ENCODE measurements at places on chromosomes 6 and 20. TPM values are rescaled to one million over a fixed set of nuclear protein-coding genes. Genes with fewer than 3 reads are reported as not detected.

DNA sequence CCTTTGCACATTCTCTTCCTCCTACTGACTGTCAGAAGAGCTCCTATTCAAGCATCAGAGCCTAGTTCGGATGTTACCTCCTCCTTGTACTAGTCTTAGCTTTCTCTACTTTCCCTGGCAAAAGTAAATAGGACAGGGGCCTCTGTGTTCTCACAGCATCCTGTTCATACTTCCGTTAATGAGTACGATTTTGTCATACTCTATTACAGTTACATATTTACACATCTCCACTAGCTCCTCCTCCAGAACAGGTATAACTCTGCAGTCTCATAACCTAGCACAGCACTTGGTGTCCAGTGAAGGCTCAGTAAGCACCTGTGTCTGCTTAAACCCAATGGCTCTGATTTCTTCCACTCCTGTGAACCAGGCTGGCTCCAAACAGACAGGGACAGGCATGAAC, 7.0 kb downstream of the ELMO2 start:
- DNase-seq: no peak

- DNase-seq: no peak
Measured at GRCh38 chr6:122651604-122652003, 41.4 kb downstream of the PKIB start.

- DNase-seq: no peak
Measured at GRCh38 chr6:39310542-39310941, 3.7 kb downstream of the KCNK17 start.

DNA sequence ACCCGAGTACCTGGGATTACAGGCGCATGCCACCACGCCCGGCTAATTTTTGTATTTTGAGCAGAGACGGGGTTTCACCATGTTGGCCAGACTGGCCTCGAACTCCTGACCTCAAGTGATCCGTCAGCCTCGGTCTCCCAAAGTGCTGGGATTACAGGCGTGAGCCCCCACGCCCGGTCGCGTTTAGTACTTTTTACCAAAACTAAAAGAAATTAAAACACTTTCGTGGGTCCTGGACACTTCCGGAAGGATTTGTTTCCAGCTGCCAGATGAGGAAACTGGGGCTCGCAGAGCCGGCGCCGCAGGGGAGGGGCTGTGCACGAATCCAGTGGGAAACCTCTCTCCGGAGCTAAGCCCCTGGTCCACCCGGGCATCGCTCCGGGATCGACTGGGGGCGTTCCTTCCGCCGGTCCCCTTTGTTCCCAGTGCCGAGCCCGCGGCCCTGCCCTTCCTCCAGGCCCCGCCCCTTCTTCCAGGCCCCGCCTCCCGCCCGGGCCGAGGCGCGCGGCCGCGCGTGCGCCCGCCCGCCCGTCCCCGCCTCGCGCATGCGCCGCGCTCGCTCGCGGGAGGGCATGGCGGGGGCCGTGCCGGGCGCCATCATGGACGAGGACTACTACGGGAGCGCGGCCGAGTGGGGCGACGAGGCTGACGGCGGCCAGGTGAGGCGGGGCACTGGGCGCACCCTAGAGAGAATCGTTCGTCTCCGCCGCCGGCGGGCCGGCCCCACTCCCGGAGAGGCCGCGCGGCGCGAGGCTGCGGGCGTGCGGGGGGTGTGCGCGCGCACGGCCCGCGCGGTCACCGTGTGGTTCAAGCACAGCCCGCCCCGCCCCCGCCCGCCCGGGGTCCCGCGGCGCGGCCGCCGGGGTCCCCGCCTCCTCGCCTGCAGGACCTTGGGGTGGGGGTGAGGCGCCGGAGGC, at the start of gene NELFCD:
Gene NELFCD (plus strand): TSS at position 546 of the 917 bp plus-strand sequence. CDS start 54 bp downstream, at position 600.
- peak; percentile 86 for DNase-seq

- peak; percentile 52 for DNase-seq
Measured at GRCh38 chr6:4350567-4351519, 215.5 kb upstream of the ECI2 start.

DNA sequence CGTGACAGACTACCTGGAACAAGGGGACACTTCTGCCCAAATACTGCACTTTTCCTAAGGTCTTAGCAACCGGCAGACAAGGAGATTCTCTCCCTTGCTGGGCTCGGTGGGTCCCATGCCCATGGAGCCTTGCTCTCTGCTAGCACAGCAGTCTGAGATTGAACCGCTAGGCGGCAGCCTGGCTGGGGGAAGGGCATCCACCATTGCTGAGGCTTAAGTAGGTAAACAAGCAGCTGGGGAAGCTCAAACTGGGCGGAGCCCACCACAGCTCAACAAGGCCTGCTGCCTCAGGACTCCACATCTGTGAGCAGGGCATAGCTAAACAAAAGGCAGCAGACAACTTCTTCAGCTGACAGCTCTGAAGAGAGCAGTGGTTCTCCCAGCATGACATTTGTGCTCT, 87.8 kb upstream of the ASCC3 start:
- DNase-seq: no peak

MUCL3 gene
- not detected for total RNA-seq

SCRT2 gene
- not detected for total RNA-seq

SLC32A1 gene
- total RNA-seq: not detected

Measured in left cardiac atrium (tissue), 4 donors.